Cortex of kidney (tissue), 1 donor: ENCODE measurements at places on chromosomes 11 and 22.

DNA sequence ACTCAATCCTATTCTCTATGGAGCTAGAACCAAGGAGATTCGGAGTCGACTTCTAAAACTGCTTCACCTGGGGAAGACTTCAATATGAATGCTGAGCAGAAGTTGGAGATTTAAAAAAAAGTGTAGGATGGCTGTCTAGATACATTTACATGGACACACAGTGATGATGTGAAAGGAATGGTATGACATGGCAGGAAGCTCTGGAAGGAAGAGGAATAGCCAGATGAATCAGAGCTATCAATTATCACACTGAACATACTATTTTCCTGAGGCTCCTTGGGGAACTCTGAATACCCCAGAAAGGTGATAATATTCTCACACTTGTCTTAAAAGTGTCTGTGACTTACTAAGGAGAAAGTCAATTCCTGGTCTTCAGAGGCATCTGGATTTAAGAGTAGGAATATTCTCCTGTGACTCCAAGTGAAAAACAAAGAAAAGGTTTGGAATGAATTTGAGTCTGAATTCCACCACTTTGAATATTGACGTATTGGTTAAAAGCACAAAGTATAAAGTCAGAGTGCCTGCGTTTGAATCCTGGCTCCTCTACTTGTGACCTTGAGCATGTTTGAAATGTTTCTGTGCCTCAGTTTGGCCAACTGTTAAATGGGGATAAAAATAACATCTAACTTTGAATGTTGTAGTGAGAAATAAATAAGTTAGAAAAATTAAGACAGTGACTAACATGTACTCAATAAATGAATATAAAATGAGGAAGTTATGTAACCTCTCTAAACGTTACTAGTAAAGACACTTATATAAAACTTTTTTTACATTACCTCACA is 1.3 kb downstream of the OR52D1 start:
- DNase-seq: no peak

DNA sequence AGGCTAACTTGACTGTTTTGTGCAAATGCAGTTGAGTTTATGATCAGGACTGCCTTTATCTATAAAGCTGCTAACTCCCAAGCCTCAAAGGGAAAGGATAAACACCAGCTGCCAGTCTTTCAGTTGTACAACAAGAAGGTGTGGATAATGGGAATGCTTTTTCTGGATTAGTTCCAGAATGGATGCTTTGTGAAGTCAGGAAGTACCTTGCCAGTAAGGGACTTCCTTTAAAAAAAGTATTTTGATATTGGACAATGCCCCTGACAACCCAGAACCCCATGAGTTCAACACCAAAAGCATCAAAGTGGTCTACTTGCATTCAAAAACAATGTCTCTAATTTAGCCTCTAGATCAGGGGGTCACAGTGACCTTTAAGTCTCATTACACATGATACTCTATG is 32.0 kb downstream of the OR5A2 start:
- no peak for DNase-seq

GRCh38 chr22:37525073-37525745 is 6.0 kb upstream of the CARD10 start:
- no peak for DNase-seq

GRCh38 chr11:60857378-60858232 is 1.9 kb upstream of the PTGDR2 start:
- no peak for DNase-seq

GRCh38 chr11:67240576-67241389 is 25.5 kb upstream of the GRK2 start:
- DNase-seq: no peak

GRCh38 chr11:79026803-79027445 is 413.9 kb downstream of the TENM4 start:
- DNase-seq: no peak

DNA sequence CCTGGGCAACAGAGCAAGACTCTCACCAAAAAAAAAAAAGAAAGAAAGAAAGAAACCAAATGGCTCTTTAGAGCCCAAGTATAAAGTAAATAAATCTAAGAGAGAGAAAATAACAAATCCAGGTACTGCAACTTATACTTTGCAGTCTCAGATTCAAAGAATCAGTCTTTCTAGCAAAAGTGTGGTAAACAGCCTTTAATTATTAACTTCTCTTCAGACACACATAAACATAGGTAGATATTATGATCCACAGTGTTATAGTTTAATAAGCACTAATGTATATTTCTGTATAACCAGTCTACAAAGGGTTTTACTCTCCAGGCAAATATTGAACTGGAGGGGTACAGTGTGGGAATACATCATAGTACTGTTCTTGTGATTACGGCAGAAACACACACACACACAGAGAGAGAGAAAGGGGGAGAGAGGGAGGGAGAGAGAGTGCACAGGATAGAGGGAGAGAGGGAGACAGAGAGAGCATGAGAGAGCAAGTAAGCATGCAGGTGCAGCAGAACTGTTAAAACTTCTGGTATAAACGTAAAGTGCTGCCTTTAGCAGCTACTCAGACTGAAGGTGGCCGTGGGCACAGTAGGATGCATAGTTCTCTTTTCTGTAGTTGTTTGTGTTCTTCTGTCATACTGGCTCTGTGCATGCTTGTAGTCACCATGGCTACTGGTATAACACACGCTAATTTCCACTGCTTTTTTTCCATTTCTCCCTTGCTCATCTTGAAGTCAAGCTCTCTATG is 32.3 kb downstream of the MTMR2 start:
- DNase-seq: no peak

DNA sequence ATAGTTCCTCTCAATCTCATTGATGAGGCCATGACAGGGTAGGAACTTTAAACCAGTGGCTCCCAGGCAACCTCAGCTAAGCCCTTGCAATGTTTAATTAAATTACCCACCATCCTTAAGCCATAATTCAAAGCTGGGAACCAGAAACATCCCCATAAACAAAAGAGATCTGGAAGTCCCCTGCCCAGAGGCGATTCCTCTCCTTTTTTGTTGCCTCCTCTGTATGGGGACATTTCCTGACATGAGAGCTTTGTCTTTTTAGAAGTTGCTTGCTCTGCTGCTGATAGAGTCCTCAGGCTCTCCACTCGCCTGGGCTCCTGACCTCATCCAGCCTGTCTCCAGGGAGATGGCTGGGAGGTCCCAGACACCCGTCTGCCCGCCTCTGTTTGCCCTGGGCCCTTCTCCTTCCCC is 3.2 kb downstream of the DTX4 start:
- DNase-seq: no peak

DNA sequence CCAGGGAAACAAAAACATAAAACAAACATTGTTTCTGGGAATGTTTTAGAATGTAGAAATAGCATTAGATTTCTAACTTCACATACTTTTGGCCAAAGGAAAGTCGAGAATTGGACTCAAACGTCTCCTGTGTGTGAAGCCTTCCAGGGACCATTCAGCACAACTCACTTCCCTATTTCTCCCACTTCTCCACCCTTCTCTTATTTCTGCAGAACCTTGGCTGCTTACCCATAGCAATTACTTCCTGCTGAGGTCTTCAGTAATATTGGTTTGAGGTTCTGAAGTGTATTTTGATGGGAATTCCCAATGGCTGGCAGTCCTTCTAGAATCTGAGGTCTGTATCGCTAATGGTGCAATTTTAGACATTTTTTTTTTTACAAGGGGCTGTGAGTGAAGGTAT is 158.3 kb upstream of the SNX19 start:
- no peak for DNase-seq

DNA sequence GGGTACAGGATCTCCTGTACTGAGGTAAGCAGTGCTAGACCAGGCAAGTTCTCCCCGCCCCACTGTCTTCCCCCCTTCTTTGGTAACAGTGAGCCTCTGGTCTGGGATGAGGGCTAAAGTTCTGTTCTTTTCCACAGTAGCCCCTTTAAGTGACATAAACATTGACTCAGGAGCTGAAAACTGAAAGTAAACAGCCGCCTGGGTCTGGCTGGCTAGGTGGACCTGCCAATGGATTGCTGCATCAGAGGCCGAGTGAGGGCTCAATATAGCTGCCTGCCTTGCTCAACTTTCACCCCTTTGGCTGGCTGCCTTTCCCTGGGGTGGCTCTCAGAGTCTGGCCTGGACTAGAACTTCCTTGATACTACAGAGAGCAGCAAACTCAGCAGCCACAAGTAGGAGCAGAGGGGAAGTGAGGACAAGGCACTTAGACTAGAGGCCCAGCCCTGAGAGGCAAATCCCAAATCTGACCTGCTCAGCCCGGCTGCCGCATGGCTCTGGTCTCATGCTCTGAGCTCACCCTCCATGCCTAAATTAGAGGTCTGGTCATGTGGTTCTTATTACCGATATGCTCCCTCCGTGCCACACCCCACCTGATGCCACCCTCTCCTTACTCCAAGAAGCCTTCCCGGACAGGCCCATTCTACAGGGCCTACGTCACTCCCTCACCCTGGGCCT is 9.6 kb upstream of the UCP3 start:
- no peak for DNase-seq

DNA sequence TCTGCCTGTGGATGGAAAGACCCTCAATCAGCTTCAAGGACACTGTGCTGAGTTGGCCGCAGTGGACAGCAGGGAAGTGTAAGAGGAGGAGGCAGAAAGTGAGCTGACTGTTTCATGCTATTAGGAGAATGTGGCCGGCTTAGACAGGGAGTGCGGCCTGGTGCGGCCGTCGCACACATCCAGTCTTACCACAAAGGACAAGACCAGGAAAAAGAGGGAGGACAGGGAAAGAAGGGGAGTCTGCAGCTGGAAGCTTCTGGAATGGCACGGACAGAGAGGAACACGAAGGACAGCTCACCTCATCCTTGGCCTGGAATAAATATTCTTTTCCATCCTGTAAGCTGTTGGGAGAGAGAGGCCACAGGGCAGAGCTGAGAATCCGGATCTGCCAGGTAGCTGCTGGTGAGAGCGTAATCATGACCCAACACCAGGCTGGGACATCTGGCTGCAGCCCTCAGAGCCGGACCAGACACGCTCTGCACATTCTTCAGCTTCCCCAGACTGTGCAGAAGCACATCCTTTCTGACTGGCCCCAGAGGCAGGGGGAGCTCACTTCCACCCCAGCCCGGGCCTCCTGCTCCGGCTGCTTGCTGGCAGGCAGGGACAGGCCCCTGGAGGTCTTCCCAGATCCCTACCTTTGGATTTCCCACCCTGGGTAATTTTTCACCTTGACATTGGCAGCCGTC is 8.6 kb upstream of the RBM4B start:
- no peak for DNase-seq

- no peak for DNase-seq
Measured at GRCh38 chr11:28482666-28483065, 374.5 kb downstream of the METTL15 start.

DNA sequence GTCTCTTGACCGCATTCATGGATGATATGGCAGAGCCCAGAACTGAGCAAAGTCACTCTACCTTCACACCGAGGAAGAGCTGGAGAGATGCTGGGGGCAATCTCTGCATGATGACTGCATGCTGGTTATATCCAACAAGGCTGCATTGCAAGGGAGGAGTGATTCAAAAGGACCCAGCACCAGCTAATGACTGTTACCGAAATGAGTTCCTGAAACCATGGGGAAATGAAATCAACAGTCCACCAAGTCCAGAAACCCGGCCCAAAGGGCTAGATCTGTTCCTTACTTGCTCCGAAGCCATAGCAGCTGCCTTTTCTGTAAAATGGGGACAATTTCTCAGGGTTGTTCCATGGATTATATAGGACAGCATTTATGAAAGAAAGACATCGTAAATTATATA is 1.2 kb upstream of the SMIM35 start:
- DNase-seq: no peak

DNA sequence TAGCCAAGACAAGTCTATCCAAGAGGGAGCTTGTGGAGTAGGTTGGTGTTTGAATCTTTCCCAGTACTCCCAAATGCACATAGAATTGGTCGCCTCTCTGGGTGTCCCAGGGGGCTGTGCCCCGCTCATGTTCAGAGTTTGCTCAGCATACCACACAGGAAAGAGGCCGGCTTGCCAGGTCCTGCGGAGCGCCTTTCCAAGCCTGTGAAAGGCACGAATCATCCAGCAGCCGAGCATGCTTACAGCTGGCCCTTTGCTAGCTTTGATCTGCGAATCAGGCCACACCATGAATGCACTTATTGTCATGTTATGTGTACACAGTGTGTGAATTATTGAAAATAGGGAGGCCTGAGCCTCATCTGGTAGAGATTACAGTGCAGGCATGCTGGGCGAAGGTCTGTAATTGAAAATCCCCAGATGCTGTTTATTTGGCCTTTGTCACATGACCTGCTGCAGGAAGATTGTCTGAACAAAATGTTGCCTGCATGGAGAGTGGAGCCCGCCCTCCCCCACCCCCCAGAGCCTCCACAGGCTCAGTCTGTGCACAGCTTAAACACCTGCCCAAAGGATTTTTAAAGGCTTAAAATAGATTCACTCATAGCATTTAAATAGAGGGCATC is 163.3 kb upstream of the RASSF10 start:
- DNase-seq: no peak

DNA sequence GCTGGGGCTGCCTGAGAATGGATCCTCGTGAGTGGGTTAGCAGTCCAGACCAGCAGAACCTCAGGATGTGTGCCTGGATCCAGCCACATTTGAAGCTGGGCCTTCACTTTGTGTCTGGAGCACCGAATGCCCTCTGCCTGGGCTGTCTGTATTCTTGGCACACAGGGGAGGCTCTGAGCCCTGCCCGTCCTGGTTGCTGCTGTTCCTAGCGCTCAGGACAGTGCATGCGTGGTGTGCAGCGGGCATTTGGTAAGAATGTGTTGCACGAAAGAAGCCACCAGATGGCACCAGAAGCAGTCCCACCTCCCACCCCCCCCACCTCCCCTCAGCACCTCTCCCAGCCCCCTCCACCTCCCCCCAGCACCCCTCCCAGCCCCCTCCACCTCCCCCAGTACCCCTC is 4.1 kb upstream of the MAPK11 start:
- no peak for DNase-seq

- no peak for DNase-seq
Measured at GRCh38 chr11:127925475-127925874, 661.9 kb downstream of the ETS1 start.

DNA sequence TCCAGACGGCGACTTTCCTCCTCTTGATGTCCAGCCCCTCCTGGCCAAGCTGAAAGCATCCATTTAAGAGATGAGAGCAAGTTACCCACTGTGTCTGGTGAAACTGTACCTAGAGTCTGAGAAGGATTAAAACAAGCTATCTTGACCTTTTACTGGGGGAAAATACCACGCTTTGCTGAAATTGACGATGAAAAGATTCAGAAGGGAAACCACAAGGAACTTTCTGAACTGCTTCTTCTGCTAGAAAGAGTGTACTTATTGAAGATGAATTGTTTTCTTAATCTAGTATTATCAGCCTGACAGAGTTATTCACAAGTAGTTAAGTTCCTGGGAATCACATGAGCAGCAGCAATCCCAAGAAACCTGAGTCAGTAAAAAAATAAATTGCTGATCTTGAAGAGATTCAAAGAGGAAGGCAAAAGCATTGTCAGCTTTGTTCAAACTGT is 13.1 kb upstream of the MS4A6A start:
- DNase-seq: no peak

DNA sequence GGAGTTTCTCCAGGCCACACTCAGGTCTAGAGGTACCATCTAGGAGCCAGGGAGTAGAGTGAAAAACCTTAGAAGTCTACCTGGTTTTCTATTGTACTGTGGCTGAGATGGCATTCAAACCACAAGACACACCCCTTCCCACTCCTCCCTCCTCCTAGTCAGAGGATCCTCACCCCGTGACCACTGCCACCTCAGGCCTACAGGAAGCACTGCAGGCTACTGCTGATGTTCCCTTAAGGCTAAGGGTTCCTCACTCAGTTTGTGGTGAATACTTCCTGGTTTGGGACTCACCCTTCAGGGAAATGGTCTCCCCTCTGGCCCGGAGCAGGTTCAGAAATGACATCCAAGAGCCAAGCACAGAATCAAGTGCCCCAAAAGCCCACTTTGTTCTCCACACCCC is 1293.9 kb downstream of the JRKL start:
- no peak for DNase-seq
